ENCODE measurements at places on chromosomes 11 and 22.

GRCh38 chr22:20036535-20037392 lies 15.9 kb downstream of the TANGO2 start:
- no peak for DNase-seq

DNA sequence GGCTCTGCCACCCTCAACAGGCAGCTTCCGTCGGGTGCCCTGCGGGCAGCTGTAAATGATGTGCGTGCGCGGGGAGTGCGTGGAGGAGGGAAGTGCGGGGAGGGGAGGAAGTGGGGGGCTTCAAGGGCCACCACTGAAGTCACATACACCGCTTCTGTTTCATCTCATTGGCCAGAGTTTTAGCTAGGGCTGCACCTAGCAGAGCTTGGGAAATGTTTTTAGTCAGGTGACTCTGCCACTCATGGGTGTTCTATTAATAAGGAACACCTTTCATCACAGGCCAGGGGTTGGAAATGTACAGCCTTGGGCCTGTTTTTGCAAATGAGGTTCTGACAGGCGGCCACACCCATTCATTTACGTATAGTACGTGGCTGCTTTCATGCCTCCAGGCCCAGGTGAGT lies 14.6 kb downstream of the FAM118A start:
- no peak for DNase-seq

GRCh38 chr11:36037031-36037430 lies 93.2 kb downstream of the LDLRAD3 start:
- no peak for DNase-seq

DNA sequence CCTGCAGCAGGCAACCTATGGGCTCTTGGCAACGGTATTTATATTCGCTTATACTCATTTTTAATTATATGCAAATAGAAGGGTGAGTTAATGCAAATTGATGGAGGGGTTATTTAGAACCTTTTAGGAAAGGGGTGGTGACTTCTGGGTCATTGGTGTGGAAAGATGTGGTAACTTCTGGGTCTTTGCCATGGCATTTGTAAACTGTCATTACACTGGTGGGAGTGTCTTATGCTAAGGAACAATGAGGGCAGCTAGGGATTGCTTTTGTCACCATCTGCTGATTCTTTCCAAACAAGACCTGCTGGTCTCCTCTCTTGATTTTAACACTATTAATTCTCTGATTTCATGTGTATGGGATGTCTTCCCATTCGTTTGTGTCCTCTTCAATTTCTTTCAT lies 11.7 kb upstream of the KAT5 start:
- no peak for DNase-seq

- no peak for DNase-seq
These were observed 1217.6 kb downstream of the JRKL start for GRCh38 chr11:97607291-97608000.

DNA sequence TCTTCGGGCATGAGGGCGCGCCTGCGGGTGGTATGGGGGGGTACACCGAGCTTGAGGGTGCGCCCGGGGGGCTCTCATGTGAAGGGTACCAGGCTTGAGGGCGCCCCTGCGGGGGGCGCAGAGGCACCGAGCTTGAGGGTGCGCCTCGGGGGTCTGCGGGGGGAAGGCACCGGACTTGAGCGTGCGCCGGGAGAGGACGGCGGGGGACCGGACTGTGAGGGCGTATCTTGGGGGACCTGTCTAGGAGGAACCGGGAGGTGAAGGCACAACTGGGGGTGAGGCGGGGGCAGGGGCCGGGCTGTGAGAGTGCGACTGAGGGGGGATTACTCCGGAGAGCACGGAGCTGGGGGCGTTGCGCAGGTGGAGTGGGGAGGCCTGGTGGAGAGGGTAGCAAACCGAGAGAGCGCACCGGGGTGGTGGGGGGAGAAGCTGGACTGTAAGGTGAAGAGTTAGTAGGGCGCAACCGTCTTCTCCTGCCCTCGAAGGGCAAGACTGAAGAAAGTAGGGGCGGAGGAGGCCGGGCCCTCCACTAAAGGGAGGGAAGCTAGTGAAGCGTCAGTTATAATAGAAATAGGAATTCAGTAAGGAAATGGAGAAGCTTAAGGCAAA lies 1.1 kb upstream of the DDX6 start:
- DNase-seq = peak; percentile 18

- no peak for DNase-seq
These were observed 82.7 kb upstream of the MYOD1 start for GRCh38 chr11:17636721-17637120.

DNA sequence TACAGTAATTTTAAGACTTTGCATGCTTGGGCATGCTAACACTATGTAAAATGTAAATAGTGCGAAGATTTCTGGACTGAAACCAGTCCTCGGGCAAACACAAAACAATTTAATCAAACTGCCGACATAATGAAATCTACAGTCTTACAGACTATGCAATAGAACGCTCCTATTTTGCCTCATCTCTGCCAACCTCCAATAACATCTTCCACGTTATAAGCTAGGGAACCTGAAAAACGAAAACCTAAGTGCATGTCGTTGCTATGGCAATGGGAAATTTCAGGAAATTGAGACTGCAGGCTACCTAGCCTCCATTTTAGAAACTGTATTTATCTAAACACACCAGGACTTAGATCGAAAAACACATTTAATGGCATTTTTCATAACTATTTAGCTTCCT lies 1.1 kb downstream of the CSTF3 start:
- DNase-seq = no peak

GRCh38 chr11:288478-289397 lies at the start of gene PGGHG:
PGGHG (plus strand) TSS chr11:289126; CDS start chr11:289817, 691 bp downstream.
- peak; percentile 48 for DNase-seq

GRCh38 chr11:78449866-78450265 lies 32.2 kb upstream of the GAB2 start:
- no peak for DNase-seq

DNA sequence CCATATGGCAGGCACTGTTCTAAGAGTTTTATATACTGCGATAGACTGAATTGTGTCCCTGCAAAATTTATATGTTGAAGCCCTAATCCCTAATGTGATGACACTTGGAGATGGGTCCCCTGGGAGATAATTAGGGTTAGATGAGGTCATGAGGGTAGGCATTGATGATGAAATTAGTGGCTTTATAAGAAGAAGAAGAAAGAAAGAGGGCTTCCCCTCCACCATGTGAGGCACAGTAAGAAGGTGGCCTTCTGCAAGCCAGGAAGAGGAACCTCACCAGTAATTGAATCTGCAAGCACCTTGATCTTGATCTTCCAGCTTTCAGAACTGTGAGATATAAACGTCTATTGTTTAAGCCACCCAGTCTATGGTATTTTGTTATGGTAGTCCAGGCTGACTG lies 46.6 kb upstream of the TENM4 start:
- no peak for DNase-seq

GRCh38 chr11:35714882-35715627 lies 52.5 kb downstream of the TRIM44 start:
- DNase-seq = no peak

- DNase-seq = no peak
These were observed 16.7 kb downstream of the RIBC2 start for GRCh38 chr22:45429981-45430775.

GRCh38 chr11:69508974-69509373 lies 27.5 kb downstream of the LINC01488 start:
- DNase-seq = no peak

DNA sequence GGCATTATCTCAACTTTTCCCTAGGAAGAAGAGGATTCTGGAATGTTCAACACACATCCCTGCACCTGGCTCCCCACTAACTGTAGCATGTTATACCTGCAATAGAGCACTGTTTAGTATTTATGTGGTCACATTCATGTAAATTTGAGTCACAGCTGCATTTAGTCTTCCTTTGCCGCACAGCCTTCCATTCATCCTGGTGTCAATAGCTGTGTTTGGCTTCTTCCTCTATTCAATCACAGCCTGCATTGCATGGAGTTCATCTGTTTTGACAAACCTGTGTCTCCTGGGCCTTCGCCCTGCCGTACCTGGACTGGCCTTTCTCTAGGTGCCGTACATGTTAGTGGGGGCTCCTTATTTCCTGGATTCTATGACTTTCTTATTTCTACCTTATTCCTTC lies 4.1 kb upstream of the C22orf39 start:
- no peak for DNase-seq

GRCh38 chr11:36453678-36454077 lies 56.4 kb downstream of the TRAF6 start:
- DNase-seq = no peak

GRCh38 chr11:117011541-117011898 lies 86.7 kb downstream of the SIK3 start:
- DNase-seq = no peak

DNA sequence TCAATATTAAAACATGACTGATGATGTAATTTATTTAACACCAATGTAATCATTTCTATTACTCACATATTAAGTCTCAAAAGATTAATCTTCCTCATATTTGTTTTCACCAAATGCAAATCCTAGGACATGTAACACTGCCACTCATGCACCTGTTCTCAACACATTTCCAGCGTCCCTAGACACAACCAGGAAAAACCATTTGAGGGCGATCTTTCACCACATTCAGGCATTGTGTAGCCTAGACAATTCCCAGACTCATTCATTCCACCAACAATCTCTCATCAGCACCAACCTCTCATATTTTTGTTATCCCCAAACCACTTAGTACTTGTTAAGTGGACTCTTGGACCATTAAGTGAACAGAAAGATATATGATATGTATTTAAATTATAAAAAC lies 66.1 kb downstream of the SLC36A4 start:
- no peak for DNase-seq

- DNase-seq = no peak
These were observed 29.8 kb downstream of the LMO1 start for GRCh38 chr11:8233691-8234424.

DNA sequence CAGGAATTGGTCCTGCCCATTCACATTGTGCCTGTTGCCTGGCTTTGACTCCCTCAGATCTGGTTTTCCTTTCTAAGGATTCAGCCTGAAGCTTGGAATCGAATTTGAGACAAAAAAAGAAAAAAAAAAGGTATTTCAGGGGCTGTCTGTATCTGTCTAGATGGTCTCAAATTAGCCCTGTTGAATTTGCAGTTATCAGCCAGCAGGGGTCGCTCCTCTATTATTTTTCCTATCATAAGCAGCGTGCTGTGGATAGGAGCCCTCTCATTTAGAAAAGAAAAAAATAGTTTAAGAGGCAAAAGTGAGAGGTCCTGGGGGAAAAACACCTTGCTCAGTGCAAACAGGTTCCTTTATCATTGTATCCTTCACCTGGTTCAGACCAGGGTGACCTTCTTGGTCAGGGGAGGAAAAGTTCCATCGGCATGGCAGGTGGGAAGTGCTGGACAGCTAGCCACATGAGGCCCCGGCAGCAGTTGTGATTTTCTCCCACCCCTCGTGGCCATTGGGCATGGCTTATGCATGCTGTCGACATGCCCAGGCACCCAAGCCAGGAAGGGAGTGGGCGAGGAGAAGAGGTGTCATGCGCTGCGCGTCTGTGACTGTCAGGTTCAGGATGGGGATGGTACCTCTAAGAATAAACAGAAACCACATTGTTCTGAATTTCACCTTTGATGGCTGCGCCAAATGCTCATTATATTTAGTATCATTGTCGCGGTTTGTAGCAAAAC lies 13.1 kb downstream of the OR5AK2 start:
- no peak for DNase-seq

DNA sequence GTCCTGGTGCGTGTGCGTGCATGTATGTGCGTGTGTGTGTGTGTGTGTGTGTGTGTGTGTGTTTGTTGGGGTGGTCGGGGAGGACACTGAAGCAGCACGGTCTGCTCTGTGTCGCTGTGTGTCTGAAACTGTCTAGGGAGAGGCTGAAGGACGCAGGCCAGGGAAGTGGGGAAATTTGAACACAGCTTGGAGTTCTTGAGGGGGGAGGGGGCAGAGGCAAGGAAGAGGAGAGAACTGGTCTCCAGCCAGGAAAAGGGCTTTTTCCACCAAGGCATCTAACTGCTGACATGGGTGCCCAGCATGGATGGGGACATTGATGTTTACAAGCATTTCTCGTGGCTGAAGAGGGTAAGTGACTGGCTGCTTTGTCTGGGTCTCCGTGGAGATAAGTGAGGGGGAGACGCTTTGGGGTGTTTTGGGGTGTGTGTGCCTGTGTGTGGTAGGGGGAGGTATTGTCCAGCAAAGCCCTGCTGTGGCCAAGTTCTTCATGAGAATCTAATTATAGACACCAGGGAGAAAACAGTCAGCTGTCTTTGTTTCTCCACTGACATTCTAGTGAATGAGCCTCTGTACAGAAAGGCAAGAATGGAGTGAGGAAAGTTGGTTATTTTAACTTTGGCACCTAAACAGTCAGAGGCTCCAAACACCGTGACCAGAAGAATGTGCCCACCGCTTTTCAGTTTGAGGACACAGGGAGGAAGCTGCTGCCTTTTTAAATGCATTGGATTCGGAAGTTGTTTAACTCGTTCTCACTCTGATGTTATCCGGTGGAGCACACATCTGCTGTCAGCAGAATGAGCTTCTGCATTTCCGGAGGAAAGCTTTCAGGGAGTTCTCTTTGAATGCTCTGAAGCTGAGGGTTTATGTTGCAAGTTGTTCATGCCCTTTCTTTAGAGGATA lies 63.7 kb downstream of the PPFIBP2 start:
- DNase-seq = no peak

GRCh38 chr22:21807544-21808529 lies 59.6 kb downstream of the MAPK1 start:
- DNase-seq = no peak

- DNase-seq = no peak
These were observed 9.5 kb downstream of the GGA1 start for GRCh38 chr22:37618072-37618656.

DNA sequence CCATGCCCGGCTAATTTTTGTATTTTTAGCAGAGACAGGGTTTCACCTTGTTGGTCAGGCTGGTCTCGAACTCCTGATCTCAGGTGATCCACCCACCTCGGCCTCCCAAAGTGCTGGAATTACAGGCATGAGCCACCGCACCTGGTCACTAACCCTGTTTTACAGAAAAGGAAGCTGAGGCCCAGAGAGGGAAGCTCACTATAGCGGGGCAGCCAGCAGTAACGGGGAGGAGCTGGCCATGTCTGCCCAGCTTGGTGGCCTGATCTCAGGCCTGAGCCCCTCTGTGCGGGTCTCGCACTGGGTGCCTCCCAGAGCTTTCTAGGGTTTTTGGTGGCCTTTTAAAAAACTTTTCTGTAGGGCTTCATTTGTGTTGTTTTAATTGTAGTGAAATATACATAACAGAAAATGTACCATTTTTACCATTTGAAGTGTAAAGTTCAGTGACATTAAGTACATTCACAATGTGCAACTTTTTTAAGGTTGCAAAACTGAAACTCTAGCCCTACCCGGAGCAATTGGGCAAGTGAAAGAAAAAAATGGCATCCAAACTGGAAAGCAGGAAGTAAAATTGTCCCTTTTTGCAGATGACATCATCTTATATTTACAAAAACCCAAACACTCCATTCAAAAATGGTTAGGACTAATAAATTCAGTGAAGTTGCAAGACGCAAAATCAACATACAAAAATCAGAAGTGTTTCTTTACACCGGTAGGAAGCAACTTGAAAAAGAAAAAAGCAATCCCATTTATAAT lies 14.5 kb upstream of the CYTH4 start:
- no peak for DNase-seq

GRCh38 chr22:29306835-29307595 lies 565 bp downstream of the GAS2L1 start:
- peak; percentile 84 for DNase-seq

DNA sequence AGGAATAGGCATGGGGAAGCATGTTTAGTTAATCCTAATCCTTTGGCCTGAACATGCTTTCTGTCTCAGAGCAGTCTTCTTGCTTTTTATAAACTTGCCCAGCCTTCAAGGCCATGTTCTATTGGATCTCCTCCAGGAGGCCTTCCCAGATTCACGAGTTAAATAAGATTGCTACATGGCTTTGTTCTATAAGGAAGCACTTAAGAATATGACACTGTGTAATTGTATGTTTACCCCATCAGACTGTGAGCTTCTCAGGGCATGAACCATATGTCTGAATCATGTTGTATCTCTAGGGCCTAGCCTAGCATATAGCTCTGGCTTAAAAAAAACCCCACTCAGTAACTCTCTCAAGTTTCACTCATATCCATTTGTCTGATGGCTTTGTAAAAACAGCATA lies 26.4 kb upstream of the UCP3 start:
- DNase-seq = no peak
